GM23248 (cell line): ENCODE measurements at places on chromosomes 12 and 14.

GRCh38 chr12:29455087-29455486, 42.4 kb downstream of the OVCH1 start:
- no peak overlapping the region for H3K27ac ChIP-seq
- no peaks in the 10 kb centered on the region for H3K4me1 ChIP-seq
- H3K4me3 ChIP-seq, result no peak overlapping the region
- H3K36me3 ChIP-seq, result no peaks in the 10 kb centered on the region
- no peaks in the 10 kb centered on the region for H3K27me3 ChIP-seq

- H3K4me3 ChIP-seq, result no peak overlapping the region
- peak overlapping the region; percentile 26 for H3K27ac ChIP-seq
- DNase-seq, result peak; percentile 42
- peaks cover 8% of the 10 kb centered on the region for H3K4me1 ChIP-seq
These were observed 36.6 kb downstream of the EID3 start for GRCh38 chr12:104340177-104340576.

DNA sequence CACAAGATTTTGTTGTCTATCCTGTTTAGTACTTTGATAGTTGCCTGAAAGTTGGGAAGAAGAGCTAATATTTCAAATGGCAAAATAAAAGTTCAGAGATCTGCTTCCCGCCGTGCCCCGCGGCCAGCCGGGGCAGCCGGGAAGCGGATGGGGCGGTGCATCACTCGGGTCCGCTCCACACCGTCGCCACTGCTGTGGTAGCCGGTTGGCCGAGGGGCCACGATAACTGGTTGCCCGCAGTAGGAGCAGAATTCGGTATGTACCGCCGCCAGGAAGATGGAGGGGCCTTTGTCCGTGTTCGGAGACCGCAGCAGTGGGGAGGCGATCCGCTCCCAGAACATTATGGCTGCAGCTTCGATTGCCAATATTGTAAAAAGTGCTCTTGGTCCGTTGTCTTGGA, 427.2 kb upstream of the PDE3A start:
- no peaks in the 10 kb centered on the region for H3K36me3 ChIP-seq
- H3K4me1 ChIP-seq, result peaks cover 6% of the 10 kb centered on the region
- no peaks in the 10 kb centered on the region for H3K27me3 ChIP-seq
- H3K4me3 ChIP-seq, result no peak overlapping the region
- no peak for DNase-seq
- no peak overlapping the region for H3K27ac ChIP-seq

DNA sequence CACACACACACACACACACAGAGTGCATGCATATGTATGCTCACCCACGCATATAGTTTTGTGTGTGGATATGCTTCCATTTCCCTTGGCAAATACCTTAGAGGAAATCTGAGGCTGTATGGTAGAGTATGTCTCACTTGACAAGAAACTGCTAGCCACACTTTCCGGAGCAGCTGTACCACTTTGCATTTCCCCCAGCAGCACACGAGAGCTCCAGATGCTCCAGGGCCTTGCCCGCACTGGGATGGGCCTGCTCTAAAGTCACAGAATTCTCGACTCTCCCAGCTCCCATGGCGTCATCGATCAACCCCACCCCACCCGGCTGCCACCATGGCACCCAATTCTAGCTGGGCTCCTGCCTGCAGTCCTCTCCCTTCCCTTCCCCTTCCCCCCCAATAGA, 21.9 kb downstream of the CLMN start:
- DNase-seq, result no peak
- H3K36me3 ChIP-seq, result no peaks in the 10 kb centered on the region
- H3K27me3 ChIP-seq, result no peaks in the 10 kb centered on the region; the same call in 1 of the 2 replicates
- no peak overlapping the region for H3K4me3 ChIP-seq
- H3K4me1 ChIP-seq, result no peaks in the 10 kb centered on the region

DNA sequence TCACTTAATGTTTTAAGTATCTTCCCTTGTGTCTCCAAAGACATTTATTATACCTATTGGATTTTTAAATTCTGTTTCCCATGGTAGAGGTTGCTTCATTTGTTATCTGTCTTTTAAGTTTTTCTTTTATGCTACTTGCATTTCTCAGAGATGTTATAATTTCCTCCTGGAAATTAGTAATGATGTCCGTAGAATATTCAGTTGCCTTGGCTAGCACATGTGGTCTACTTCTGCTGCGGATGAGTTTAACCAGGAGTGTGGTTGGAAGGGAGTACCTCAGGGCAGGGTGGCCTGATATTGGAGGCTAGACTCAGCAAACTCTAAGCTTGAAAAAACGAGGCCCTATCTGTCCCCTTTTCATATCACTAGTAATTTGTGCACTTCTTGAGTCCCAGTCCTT, 8.8 kb upstream of the EVL start:
- no peaks in the 10 kb centered on the region for H3K4me1 ChIP-seq
- no peaks in the 10 kb centered on the region for H3K36me3 ChIP-seq
- no peaks in the 10 kb centered on the region for H3K27me3 ChIP-seq
- no peak overlapping the region for H3K27ac ChIP-seq
- no peak for DNase-seq
- H3K4me3 ChIP-seq, result no peak overlapping the region

DNA sequence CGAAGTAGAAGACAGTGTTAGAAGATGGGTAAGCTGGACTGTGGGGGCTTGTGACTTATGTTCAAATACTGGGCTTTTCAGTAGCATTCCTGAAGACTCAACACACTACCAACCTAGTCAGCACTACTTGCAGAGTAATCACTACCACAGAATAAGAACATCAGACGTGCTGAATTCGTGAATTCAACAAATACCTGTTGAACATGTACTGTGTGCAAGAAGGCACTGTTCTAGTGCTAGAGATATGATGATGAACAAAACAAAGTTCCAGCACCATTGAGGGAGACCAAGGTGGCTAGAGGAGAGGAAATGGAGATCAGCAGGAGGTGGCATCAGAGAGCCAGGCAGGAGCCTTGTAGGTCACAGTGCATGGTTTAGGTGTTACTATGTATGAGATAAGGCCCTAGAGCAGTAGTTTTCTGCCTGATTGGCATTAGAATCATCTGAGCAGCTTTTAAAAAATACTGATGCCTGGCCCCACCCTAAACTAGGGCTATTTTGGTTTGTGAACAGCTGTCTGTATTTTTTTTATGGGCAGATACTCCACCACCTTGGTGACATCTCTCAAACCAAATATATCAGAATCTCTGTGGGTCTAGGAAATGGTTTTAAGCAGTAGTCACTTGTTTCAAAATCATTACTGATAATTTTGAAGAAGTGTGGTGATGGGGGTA, 26.8 kb downstream of the FERMT2 start:
- no peaks in the 10 kb centered on the region for H3K27me3 ChIP-seq
- H3K36me3 ChIP-seq, result no peaks in the 10 kb centered on the region
- H3K4me1 ChIP-seq, result peaks cover 88% of the 10 kb centered on the region
- H3K4me3 ChIP-seq, result no peak overlapping the region

DNA sequence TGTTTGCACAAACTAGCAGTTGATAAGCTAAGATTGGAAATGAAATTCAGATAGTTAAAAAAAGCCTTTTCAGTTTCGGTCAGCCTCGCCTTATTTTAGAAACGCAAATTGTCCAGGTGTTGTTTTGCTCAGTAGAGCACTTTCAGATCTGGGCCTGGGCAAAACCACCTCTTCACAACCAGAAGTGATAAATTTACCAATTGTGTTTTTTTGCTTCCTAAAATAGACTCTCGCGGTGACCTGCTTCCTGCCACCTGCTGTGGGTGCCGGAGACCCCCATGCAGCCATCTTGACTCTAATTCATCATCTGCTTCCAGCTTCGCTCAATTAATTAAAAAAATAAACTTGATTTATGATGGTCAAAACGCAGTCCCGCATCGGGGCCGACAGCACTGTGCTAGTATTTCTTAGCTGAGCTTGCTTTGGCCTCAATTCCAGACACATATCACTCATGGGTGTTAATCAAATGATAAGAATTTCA, 335.6 kb downstream of the TMEM121 start:
- H3K27me3 ChIP-seq, result no peaks in the 10 kb centered on the region
- no peaks in the 10 kb centered on the region for H3K36me3 ChIP-seq

DNA sequence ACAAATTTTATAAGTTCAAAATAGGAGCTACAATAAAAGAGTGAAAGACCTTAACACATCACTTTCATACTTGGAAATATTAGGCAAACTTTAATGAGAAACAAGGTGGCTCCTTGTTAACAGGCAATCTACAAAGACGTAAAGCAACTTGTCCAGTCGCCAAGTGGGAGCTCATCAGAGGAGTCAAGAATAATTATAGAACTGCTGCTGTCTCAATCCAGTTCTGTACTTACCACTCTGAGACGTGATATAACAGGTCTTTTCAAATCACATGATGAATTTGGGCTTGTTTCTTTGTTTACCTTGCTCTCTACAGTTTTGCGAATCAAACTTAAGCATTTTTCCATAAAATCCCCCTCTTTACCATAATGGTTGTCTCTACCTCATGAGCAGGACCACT, 3.6 kb downstream of the YBX3 start:
- H3K4me1 ChIP-seq, result peaks cover 67% of the 10 kb centered on the region
- H3K27me3 ChIP-seq, result no peaks in the 10 kb centered on the region
- H3K27ac ChIP-seq, result peak overlapping the region; percentile 98
- H3K4me3 ChIP-seq, result peak overlapping the region; percentile 82

DNA sequence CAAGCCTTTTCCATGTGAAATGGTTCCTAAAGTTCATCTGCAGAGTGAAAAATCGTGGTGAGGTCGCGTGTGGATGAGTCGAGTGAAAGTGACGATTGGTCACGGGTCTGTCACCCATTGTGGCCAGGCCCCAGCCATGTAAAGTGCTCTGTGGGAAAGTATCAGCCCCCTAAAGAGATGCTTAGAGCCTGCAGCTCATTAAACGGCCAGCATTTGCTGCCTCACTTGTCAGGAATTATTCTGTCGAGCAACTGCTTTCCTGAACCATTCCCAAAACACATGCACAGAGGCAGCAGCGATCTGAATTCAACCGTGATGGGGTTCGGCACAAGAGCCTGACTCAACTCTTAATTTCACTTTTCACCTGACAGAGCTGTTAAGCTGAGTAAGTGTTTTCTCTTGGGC, 16.0 kb downstream of the DBX2 start:
- H3K27ac ChIP-seq, result no peak overlapping the region
- H3K27me3 ChIP-seq, result no peaks in the 10 kb centered on the region
- H3K4me1 ChIP-seq, result no peaks in the 10 kb centered on the region
- no peak for DNase-seq
- H3K36me3 ChIP-seq, result no peaks in the 10 kb centered on the region

- H3K27ac ChIP-seq, result peak overlapping the region; percentile 33; the same call in 1 of the 2 replicates
- peaks cover 8% of the 10 kb centered on the region for H3K36me3 ChIP-seq
- peaks cover 17% of the 10 kb centered on the region for H3K4me1 ChIP-seq
- H3K4me3 ChIP-seq, result peak overlapping the region; percentile 90
These were observed 235 bp downstream of the RAB2B start for GRCh38 chr14:21476523-21476924.

DNA sequence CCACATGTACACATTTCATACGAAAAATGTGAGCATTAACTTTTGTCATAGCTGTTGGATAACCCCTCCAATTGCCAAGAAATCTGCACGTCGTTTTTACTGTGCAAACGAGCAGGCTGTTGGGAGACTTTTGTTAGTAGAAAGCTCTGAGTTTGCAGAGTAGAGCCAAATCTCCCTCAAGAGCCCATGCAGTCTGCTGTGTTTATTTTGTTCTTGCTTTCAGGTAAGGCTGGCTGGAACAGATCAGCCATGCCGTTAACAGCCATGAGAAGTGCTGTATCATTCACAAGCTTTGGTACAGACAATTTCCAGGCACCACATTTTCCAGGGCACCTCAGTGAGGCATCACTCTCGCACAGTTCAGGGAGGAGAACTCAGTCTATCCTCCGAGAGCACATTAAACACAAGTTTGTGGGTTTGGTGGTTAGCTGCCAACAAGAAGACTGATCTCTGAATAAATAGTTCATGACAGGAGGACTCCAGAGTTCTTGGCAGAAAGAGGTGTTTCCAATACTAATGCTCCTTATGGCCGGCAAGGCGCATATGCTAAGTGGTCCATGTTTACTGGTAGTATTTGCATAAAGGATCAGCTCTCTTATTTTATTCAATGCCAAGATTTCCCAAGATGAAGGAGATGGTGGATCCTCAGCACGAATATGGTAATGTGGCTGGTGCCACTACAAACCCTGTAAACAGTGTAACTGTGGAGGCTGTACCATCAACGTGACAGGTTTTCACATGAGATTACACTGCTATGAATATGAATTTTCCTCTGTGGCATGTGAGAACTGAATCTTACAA, 30.3 kb upstream of the PELI2 start:
- DNase-seq, result no peak
- no peak overlapping the region for H3K27ac ChIP-seq
- no peaks in the 10 kb centered on the region for H3K36me3 ChIP-seq
- H3K4me1 ChIP-seq, result no peaks in the 10 kb centered on the region
